Activated CD4-positive, alpha-beta T cell treated with anti-CD3 and anti-CD28 coated beads for 1 hour (primary cell): ENCODE measurements at places on chromosomes 3 and 15.

DNA sequence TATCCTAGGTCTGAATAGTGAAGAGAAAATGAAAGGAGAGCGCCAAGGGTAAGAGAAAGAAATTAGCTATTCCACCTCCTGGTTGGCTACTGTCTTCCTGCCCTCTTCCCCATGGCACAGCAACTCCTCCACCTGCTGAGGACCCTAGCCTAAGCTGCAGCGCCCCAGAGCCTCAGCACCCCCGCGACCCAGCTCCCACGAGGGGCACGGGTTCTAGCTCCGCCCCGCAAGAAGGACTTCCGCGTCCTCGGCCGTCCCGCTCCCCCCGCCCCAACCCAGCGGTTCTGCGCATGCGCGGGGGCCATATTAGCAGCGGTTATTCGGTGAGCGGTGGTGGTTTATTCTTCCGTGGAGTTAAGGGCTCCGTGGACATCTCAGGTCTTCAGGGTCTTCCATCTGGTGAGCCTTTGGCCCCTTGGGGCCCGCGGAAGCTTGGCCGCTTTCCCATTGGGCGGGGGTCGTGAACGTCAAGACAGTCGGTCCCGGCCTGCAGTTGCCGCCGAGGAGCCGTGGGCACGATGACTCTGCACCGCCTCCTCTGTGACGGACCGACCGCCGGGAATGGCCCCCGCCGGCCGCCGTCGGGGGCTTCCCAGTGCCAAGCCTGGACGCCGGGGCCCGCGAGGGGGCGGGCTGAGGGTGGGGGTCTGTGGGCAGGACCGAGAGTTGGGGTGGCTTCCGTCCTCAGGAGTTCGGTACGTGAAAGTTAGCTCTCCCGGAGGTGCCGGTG, at the start of gene PSMA4:
Gene PSMA4, plus strand, starts transcription at position 304 of the 730 bp plus-strand sequence. CDS start 1,484 bp downstream, outside the sequence.
- peak; percentile 93 for DNase-seq

DNA sequence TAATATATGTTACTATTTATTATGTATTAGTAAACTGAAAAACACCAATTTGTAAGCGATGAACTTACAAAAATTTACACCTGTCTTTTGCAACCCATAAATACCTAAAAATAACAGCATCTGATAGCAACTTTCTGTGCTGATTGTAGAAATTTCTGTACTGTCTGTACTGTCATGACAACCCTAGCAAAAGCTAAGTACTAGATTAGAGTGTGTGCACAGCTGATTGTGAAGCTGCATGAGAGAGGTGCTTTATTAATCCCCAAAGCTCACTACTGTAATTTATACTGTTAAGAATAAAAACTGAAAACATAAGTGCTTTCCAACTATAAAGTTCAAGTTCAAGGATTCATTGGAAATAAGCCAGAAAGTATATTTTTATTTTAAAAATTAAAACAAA, 815 bp downstream of the BCL2A1 start:
- no peak for DNase-seq

- no peak for DNase-seq
Measured at GRCh38 chr15:30924353-30924752, 20.6 kb downstream of the FAN1 start.

- no peak for DNase-seq
Measured at GRCh38 chr15:86932456-86932855, 852.8 kb downstream of the AGBL1 start.

DNA sequence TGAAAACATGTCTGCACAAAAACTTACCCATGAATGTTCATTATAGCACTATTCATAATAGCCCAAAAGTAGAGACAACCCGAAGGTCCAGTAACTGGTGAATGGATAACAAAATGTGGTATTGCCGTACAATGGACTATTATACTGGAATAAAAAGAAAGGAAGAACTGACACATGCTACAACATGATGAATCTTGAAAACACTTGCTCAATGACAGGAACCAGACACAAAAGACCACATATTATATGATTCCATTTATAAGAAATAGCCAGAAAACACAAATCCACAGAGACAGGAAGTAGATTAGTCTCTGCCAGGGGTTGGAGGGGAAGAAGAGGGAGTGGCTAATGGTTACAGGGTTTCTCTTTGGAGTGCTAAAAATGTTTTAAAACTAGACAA, 18.3 kb downstream of the SHC4 start:
- DNase-seq, result no peak

GRCh38 chr3:62229211-62229610, 144.1 kb downstream of the FEZF2 start:
- no peak for DNase-seq

DNA sequence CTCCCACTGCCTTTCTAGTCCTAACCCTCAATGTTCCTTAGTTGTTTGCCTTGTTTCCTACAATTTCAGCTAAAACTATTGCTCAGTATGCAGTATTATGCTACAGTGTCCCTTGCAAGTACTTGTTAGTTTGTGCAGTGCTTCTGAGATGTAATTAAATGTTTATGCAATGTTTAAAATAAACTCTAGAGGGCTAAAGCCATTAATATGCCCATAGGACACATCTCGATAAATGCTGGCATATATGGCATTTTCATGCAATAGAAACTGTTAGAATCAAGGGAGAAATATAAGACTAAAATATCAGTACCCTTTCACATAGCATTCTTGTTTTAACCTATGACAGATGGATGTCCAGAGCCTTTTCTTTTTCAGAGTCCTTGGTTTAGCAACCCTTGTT, 59.8 kb upstream of the ACKR4 start:
- DNase-seq, result no peak

DNA sequence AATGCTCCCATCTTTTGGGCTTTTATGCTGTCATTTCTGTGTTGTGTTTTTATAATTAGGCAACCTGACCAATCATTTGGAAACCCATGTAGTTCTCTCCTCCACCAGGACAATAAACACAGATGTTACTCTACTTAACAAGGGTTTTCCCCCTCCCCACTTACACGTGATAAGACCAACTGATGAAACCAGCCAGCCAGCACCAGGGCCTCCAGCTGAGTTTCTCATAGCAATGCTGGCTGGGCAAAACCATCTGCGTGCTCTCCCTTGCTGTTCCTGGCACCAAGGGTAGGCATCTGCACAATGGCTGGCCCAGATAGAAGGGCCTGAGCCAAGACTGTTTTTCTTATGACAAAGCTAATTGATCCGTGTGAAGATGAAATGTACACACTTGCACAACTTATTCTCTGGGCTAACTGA, 310.4 kb downstream of the PLCL2 start:
- DNase-seq, result no peak

DNA sequence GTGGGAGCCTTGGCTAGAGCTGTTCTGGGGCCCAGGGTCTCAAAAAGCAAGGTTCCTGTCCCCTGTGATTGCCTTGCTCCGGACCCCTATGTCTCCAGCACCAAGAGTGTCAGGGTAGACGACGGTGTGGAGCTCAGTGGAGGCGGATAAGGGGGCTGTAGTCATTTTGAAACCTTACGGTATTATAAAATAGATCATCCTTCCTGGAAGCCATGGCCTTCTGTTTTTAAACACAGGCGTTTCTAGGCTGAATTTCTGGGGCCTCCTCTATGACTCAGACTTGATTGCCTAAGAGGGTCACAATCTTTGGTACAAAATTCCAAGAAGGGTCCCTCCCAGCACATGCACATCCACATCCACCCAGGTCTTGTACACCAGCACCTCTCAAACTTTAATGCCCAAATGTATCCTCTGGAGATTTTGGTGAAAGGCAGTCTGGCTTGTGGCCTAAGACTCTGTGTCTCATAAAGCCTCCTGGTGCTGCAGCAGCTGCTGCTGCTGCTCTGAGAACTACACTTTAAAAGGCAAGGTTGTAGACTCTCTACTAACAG, 70.5 kb upstream of the XCR1 start:
- no peak for DNase-seq

DNA sequence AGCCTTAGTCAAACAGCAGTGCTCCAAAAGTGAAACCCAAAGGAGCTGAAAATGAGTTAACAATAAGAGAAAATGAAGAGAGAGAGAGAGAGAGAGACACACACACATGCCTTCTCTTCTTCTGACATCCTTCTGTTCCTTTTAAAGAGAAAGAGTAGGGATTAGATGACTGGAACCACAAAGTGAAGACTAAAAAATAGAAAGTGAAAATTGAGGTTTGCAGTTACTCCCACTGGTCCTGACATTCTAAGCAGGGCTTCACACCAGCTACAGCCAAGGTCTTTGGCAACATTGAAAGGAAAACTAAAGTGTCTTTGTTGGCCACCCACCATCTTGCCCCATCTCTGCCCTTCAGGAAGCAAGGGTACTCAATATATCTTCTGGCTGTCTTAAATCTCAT, 59.2 kb downstream of the USP50 start:
- DNase-seq, result no peak

GRCh38 chr3:195769551-195769950, 42.2 kb downstream of the MUC4 start:
- DNase-seq, result no peak

- DNase-seq, result no peak
Measured at GRCh38 chr3:105145511-105145910, 221.2 kb upstream of the ALCAM start.

DNA sequence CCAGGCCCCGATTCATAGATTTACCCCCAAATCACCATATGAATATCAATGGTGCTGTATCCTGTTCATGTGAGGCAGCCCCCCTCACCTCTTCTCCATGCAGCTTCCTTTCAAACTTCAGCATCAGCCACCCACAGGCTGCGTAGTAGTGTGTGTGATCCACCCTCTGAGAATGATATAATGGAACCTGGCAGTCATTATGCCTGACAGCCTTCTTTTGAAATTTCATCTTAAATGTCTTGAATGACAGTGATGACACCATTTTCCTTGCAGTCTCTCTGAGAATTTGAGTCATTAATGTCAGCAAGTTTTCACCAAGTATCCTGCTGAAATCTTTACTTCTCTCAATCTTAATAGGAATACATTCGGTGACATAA, 3.5 kb upstream of the CLRN1 start:
- no peak for DNase-seq

GRCh38 chr15:81851757-81852156, 194.1 kb downstream of the MEX3B start:
- no peak for DNase-seq

GRCh38 chr15:49361370-49361769, 61.7 kb upstream of the FGF7 start:
- no peak for DNase-seq

DNA sequence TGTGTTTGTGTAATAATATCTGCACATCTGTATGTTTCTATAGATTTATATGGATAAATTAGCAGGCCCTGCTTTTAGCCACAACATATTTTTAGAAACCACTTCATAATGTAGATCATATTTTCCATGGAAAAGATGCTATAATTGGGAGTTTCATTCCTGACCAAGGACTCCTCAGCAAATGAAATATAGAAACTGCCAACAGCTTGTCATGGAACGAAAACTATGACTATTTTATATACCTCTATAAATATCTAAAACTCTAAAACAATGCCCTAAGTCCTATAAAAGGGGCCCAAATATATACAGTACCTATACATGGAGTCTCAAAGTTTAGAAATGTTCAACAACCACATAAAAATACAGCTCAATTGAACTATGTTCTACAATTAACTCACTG, 27.9 kb downstream of the EID1 start:
- no peak for DNase-seq

GRCh38 chr3:141610939-141611338, 124.1 kb downstream of the RASA2 start:
- no peak for DNase-seq

- no peak for DNase-seq
Measured at GRCh38 chr3:189690672-189691071, 59.5 kb downstream of the TP63 start.

DNA sequence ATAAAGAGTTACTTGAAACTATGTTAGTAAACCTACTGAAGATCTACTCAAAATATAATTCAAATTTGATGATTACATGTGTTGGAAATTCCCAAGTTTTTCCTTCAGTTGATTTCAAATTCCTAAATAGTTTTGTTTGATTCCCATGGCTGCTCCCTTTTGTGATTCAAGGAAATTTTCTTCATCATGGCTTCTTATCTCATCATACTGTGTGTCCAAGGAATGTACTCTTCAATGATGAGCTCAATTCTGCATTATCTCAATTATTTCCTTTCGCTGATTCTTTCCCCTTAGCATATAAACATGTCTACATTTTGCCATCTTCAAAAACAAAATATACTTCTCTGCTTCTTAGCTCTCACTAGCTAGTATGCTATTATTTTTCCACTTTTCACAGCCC, 460.4 kb upstream of the NAALADL2 start:
- no peak for DNase-seq

DNA sequence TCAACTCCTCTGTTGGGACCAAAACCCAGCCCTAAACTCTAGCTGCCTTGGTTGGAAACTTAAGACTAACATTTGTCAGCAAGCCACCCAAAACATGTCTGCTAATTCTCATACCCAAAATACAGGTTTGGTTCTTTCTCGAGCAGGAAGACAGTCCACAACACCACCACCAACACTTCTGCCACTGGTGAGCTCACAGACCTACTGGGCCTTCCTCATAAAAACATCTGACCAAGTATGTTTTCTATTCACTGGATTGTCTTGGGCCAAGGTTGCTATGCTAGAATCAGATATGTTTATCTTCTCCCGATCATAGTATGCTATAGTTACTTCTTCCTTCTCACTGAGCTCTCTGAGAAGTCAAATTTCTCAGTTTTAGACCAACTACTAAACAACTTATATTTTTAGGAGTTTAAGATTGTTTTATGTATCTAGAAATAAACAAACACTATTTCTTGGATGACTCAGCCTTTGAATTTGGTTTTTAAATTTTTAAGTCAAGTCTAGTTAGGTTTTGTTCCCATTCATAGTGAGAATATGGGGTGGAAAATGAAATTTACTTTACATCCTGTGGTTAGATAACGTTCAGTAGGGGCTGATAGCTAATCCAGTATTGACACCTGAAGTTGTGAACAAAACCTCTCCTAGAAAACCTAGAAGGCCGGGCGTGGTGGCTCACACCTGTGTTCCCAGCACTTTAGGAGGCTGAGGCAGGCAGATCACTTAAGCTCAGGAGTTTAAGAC, 360.5 kb downstream of the RSL24D1 start:
- no peak for DNase-seq

DNA sequence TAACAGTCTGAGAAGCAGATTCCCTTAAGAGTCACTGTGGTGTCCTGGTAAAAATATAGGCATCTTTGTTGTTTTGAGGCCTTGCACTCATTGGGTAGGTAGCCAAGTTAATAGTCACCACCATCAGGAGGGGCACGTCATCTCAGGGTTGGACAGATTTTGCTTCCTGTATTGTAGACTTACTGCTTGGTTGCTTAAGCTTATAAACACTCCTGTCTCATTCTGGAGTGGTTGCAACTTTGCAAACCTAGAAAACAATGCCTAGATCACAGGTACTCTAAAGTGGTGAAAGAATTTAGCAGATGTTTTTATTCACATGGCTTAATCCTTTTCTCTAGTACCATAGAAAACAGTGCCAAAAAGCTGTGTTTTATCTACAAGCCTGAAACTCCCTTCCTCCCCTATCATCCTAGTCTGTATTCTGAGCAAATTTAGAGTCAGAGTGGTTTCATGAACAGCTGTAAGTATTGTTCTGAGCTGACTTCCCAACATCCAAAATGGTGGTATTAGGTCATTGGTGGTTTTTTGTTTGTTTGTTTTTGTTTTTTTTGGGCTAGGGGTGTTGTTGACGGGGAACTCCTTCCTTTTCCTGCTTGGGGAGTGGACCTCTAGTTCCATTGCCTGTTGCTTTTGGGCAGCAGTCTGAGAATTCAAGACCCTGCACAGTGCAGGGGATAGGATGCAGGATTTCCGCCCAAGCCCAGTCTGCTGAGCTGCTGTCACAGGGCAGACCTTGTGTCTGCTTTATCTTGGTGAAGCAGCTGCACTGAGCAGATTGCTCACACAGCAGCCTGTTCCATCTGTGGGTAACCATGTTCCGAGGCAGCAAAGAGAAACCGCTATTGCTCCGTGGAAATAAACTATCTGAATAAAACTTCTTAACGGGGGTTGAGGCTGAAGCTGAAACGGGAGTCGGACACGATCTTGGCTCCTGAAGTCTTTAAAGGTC, 202.0 kb downstream of the AKAP13 start:
- peak; percentile 55 for DNase-seq
